Stimulated activated CD8-positive, alpha-beta memory T cell treated with anti-CD3 and anti-CD28 coated beads, Interleukin-12 subunit alpha, Interleukin-12 subunit beta, amount 100 ng/mL, for 4 hours (primary cell): ENCODE measurements at places on chromosomes 4 and X.
A peak's percentile ranks its signal among the peaks of the same experiment; 100 is the strongest.

- DNase-seq: no peak
Observed at GRCh38 chr4:72629540-72629939, 60.5 kb upstream of the ADAMTS3 start.

DNA sequence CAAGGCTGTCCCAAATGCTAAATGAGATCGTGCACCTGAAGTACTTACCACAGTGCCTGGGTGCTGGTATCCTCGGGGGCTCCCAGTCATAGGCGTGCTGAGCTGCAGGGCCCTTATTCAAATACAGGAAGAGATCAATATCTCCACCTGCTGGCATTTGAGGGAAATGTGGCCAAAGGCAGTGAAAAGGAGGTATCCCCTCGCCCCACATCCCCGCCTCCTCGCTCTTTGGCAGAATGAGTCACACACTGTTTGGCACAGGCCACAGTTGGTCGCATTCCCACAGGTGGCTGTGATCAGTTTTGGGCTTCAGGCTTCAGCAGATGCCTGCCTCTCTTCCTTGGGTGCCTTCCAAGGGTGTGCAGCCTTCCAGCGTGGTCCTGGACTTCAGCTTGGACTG is 28.4 kb downstream of the ZNF185 start:
- peak; percentile 21 for DNase-seq

DNA sequence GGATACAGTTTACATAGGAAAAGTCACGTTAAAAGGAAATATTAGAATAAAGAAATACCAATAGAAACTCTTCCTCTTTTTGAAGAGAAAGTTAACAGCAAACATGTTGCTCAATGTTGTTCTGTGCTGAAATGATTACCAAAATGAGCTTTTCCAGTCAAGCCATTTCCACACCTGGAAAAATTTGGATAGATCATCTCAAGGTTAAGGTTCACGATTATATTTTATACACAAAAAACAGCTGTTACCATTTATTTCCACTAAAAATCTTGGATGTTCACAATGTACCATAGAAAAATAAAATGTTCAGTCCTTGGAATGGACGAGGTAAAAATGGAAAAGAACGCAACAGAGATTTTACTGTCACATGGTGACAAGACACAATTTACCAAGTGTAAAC is 218.7 kb downstream of the SCFD2 start:
- DNase-seq: no peak

- DNase-seq: no peak
Observed at GRCh38 chr4:176034936-176035335, 30.7 kb upstream of the WDR17 start.

DNA sequence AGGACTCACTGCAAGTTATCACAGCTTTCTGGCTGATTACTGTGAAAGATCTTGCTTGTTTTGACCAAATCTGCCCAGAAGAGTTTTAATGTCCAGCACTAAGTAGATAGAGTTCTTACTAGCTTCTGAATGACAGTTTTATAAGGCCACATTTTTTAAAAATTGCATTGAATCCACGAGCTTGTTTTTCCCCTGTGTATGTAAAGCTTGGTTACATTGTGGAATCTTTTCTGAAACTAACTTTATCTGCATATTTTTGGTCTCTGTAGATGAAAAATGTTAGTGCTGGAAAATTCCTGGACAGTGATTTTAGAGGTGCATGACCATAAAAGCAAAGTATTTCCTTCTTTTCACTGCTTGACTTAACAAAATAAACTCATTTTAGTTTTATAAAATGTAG is 650.3 kb upstream of the FAM241A start:
- DNase-seq: no peak

GRCh38 chr4:85522836-85523235 is 47.9 kb downstream of the ARHGAP24 start:
- DNase-seq: no peak
